ENCODE measurements at places on chromosomes 2 and 18. TPM values are rescaled to one million over a fixed set of nuclear protein-coding genes. Genes with fewer than 3 reads are reported as not detected.

The SPP2 gene
- not detected for total RNA-seq

The IL18R1 gene
- total RNA-seq, result 0.33 TPM

The GPR39 gene
- 3.1 TPM for total RNA-seq

The ADD2 gene
- total RNA-seq, result 0.37 TPM

The COLEC11 gene
- total RNA-seq, result not detected

The ANKRD36 gene
- 42.4 TPM for total RNA-seq

The IL18RAP gene
- not detected for total RNA-seq

The DPP4 gene
- 40.4 TPM for total RNA-seq

The CDH19 gene
- total RNA-seq, result under 0.01 TPM

The RAD51AP2 gene
- total RNA-seq, result not detected

The ZNF804A gene
- total RNA-seq, result 11.5 TPM

The SLC4A5 gene
- total RNA-seq, result 0.44 TPM

The PID1 gene
- total RNA-seq, result 5.7 TPM

The HOXD4 gene
- 0.22 TPM for total RNA-seq

The SRD5A2 gene
- total RNA-seq, result not detected

The ACTG2 gene
- 2.9 TPM for total RNA-seq

The RNMT gene
- 34.6 TPM for total RNA-seq

The ABCB11 gene
- not detected for total RNA-seq

The ZNF892 gene
- total RNA-seq, result 4.5 TPM

The CD8B2 gene
- total RNA-seq, result not detected

The MC5R gene
- total RNA-seq, result not detected

The TTN gene
- total RNA-seq, result 1.7 TPM

The C2orf66 gene
- total RNA-seq, result 0.12 TPM

The HOXD11 gene
- total RNA-seq, result 3.0 TPM

The LAMA3 gene
- total RNA-seq, result 30.5 TPM

The FZD7 gene
- 33.4 TPM for total RNA-seq

The HOXD10 gene
- total RNA-seq, result 2.3 TPM

The CTAGE1 gene
- total RNA-seq, result not detected

The LYG1 gene
- total RNA-seq, result 0.22 TPM

The AMER3 gene
- not detected for total RNA-seq

The DLX1 gene
- total RNA-seq, result not detected

The IGFBP5 gene
- 731 TPM for total RNA-seq

The GYPC gene
- total RNA-seq, result 82.4 TPM

The RBKS gene
- total RNA-seq, result 1.4 TPM
